T follicular helper cell (primary cell): ENCODE measurements at places on chromosomes 7 and 10.

DNA sequence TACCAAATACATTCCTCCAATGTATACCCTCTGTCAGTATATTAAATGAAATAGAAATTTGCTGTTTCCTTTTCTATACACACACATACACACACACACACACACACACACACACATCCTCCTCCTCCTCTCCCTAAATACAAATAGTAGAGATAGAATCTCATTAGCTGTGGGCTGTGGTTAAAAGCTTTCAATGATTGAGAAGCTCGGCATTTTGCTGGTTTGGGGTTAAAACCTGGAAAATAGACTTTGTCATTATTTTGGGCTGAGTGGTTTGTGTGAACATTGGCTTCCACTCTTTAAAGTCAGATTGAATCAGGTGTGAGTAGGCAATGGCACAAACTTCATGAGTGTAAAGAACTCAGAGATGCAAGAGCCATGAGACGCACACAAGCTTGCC lies 596.0 kb downstream of the XPNPEP1 start:
- DNase-seq: no peak

DNA sequence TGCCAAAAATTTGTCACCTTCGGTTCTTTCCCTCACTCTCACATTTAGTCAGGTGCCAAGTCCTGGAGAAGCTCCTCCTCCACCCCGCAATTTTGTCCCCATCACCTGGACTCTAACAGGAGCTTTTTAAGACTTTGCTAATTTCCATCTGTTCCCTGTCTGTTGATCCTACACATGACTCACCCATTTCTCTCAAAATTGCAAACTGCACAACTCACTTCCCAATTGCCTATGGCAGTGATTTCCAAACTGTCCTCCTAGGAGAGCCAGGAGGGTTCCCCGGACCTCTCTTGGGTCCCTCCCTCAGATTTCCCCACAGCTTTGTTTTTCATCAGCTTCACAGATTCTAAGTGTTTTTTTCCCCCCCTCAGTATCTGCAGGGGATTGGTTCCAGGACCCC lies 120.3 kb downstream of the WNT2 start:
- no peak for DNase-seq

- DNase-seq: no peak
These were observed 12.8 kb upstream of the DRGX start for GRCh38 chr10:49408519-49409306.

GRCh38 chr7:121480566-121481335 lies 84.6 kb upstream of the FAM3C start:
- DNase-seq: no peak

DNA sequence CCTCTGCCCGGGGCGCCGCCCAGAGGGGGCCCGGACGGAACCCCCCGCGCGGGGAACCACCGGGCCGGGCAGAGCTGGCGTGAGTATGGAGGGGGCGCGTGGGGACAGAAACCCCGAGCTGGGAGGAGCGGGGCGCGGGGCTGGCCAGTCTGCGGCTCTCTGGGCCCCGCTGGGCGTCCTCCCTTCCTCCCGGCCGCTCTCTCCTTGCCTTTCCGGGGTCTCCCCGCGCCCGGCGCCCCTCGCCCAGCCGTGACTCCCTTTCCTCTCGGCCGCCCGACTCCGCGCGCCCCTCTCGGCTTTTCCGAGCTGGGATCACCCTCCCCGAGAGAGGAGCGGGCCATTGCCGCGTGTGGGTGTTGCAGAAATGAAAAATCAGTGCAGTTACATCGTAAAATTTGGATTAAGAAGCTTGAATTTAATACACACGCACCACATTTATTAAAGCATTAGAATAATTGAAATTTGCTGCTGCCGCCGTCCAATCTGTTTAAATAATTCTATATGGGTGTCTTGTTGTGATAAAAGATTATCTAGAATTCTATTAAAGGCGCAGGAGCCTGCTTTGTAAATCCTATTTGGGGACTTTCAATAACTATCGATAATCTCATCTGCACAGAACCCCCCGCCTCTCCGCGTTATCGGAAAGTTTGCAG lies 9.1 kb downstream of the UNCX start:
- DNase-seq: no peak

DNA sequence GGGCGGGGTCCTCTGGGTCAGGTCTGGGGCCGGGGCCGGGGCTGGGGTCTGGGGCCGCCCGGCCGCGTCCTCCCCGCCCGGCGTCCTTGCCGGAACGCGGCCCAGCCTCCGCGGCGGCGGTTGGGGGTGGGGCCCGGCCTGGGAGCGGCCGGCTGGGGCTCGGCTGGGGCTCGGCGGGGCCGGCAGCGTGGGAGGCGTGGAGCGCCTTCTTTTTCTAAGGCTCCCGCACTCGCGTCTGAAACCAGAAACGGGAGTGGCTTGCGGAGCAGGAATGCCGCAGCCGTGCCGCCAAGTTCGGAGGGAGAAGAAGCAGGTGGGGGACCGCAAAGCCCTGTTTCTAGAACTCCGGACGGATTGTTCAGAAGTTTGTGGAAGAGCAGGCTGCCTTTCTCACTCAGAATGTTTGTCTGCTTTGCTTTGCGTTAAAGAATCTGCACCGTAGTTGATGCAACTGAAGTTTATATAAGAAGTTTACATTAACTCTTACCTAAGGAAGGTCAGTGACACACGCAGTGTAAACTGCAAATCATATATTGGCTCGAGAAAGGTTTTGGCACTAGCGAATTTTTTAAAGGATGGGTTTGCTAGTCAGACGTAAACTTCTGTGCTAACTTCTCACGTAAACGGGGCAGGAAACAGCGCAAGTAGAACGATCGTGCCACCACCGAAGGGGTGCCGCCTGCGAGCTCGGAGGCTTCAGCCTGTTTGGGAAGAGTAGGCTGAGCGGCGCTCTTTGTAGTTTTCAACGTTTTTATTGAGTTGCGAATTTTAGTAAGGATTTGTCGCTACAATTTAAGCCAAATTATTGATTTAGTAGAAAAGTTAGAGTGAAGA lies 729 bp downstream of the DNAJB6 start:
- DNase-seq: peak; percentile 49

GRCh38 chr7:130145424-130146100 lies 59.6 kb downstream of the TMEM209 start:
- no peak for DNase-seq

DNA sequence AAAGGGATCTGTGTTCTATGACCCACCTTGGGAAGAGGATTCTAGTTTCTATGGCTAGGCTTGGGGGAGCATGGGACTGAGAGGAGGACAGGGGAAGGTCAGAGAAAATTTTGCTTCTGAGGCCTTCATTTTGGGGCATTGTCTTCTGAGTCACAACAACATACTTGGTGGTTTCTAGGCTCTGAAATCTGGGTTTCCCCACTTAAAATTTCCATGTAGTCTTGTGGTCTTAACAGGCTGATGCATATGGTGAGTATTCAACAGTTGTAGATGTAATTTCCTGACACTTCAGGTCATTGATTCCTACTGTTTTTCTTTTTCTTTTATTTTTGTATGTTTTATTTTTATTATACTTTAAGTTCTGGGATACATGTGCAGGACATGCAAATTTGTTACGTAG lies 88.5 kb downstream of the ANKRD7 start:
- DNase-seq: no peak

DNA sequence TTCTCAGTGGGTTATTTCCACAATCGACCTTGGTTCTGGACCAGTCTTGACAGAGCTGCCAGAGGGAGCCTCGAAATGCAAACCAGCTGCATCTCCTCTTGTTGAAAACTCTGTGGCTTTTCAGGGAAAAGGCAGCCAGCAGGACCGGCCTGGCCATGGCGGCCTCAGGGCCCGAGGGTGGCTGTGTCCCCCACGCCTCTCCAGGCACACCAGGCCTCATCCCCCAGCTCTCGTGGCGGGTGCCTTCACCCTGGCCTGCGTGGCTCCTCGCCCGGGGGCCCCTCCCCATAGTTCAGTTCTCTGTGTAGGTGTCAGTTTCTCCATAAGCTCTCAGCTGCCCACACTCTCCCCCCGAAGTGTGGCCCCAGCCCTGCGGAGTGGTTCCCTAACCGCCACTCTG lies 63.5 kb downstream of the MGMT start:
- DNase-seq: no peak

- DNase-seq: peak; percentile 82
These were observed 1.8 kb downstream of the C10orf95 start for GRCh38 chr10:102449321-102450123.

DNA sequence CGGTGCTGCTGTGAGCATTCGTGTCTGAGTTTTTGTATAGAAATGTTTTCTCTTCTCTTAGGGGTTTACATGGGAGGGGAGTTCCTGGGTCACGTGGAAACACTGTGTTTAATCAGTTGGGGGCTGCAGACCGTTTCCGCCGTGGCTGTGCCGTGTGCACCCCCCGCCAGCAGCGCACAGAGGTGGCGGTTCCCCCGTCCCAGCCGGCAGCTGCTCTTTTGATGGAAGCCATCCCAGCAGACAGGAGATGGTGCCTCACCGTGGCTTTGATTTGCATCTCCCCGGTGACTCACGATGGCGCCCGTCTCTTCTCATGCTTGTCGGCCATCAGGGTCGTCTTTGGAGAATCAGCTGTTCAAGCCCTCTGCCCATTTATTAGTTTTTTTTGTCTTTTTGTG lies 34.9 kb upstream of the FOXL3 start:
- DNase-seq: no peak

- DNase-seq: no peak
These were observed 585.1 kb downstream of the GATA3 start for GRCh38 chr10:8639486-8640185.

GRCh38 chr10:12699781-12700556 lies 301.5 kb downstream of the CCDC3 start:
- DNase-seq: no peak

DNA sequence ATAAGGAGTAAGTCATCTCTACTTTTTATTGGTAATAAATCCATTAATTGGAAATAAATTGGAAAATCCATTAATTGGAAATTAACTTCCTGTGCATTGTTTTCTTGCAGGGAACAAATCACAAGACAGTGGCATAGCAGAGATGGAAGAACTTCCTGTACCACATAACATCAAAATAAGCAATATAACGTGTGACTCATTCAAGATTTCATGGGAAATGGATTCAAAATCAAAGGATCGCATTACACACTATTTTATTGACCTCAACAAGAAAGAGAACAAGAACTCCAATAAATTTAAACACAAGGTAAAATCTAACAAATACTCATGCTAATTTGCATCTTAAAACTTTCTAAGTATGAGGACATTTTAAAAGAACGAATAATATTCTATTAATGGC lies 57.8 kb downstream of the PHYHIPL start:
- no peak for DNase-seq

- DNase-seq: no peak
These were observed 16.3 kb downstream of the VWC2 start for GRCh38 chr7:49789736-49790135.

- DNase-seq: no peak
These were observed 285.9 kb upstream of the NEBL start for GRCh38 chr10:21183025-21183424.
